ENCODE measurements at places on chromosomes 4 and X.

GRCh38 chrX:105114554-105115130 lies 105.9 kb downstream of the TEX13A start:
- no peak for DNase-seq

GRCh38 chr4:136922066-136922465 lies 610.2 kb downstream of the PCDH18 start:
- DNase-seq, result no peak

- DNase-seq, result no peak
These were observed 6.6 kb downstream of the NUDT9 start for GRCh38 chr4:87428979-87429378.

GRCh38 chrX:34521563-34521962 lies 135.5 kb downstream of the TMEM47 start:
- DNase-seq, result no peak

GRCh38 chrX:53456254-53456653 lies 22.1 kb upstream of the HSD17B10 start:
- DNase-seq, result no peak
